Smooth muscle cell of the brain vasculature (primary cell): ENCODE measurements at places on chromosomes 4 and X.
A peak's percentile ranks its signal among the peaks of the same experiment; 100 is the strongest.

DNA sequence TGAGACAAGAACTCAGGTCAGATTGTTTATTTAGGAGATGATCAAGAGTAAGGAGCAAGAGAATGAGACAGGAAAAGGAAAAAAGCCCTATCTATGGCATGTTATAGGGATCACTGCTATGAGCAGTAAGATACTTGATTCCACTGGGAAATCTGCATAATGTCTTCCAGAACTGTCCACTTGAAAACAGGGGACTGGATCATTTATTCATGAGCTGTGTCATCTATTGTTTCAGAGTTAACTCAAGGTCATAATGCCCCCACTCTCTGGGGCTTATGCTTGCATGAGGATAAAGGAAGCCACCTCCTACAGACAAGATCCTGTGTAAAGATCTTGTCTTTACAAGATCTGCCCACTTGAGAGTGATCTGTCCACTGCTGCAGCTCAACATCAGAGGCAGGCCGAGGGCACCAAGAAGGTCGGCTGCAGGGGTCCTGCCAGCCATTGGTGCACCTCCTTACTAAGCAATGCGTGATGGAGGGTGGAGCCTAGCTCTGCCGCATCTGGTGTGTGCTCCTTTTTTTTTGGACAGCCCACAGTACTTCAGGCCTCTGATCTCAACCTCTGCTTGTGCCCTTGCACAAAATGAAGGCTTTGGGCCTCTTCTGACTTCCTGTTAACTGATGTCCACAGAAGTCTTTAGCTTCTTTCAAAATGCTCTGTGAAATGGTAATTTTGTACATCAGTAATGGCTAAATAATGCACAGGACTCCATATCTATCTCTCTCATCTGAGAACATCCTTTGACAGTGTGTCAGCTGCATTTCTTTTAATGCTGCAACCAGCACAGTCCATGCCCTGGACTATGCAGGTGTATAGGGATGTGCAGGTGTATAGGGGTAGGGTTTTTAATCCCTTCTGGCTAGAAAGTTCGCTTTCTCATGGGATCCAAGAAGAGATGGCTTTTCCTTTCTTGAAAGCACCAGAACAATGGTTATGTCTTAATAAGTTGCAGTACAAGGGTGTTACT, 95.9 kb upstream of the TRPC3 start:
- no peak for DNase-seq

DNA sequence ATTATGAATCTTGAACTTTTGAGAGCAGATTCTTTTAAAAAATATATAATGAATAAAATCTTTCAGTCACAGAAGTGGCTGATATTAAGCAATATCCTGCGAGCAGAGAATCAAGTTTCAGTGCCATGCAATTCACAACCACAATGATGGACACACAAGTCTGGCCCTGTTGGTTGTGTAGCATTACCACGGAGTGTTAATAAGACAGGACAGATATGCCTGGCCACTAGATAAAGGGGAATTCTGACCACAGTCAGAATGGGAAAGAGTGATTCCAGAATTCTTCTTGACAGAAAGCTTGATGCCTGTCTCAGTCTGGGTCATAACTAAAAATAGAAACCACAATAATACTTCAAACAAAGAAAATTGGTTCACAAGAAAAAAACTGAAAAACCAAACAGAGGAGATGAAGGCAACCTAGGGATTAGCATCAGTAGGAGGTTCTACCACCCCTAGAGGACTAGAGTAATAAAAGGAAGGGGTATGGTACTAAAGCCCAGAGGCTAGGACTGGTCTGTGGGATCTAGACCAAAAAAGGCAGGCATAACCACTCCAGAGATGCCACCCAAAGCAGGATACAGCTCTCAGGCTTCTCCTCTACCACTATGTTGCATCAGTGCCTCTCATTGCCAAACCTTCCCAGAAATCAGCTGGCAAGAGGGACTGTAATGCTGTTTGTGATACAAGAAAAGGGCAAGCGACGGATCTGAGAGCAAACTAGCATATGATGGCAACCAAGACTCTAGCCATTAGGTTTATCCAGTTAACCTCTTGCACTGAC, 59.0 kb downstream of the RNF150 start:
- DNase-seq, result no peak

GRCh38 chr4:140680686-140681085, 75.5 kb downstream of the TBC1D9 start:
- no peak for DNase-seq

GRCh38 chr4:94457692-94458106, 6.0 kb downstream of the PDLIM5 start:
- no peak for DNase-seq

DNA sequence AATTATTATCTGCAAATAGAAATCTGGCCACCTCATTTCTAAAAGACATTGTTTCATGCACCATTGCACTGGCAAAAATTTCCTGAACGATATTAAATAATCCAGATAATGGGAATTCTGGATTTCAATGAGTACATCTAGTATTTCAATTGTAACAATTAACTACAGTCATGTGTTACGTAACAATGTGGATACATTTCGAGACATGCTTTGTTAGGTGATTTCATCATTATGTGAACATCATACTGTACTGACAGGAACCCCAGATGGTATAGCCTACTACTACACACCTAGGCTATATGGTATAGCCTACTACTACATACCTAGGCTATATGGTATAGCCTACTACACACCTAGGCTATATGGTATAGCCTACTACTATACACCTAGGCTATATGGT, 14.8 kb downstream of the LAMTOR3 start:
- no peak for DNase-seq

DNA sequence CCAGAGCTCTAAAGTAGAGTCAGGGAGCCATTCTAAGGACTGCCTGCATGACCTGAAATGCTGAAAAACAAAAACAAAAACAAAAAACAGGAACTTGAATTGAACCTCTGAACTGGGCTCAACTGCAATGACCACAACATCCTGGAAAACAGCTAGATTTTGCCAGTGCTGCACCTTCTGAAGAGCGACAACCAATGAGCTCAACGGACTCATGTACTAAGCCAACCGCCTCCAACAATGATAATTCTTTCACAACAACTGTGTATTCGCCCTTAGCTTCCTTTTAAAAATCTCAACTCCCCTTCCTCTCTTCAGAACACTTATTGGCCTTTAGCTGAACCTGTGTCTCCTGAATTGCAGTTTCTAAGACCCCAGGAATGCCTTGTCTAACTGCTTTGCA, 69.8 kb downstream of the HAUS3 start:
- no peak for DNase-seq

GRCh38 chr4:166981847-166982246, 252.4 kb downstream of the SPOCK3 start:
- DNase-seq, result no peak

DNA sequence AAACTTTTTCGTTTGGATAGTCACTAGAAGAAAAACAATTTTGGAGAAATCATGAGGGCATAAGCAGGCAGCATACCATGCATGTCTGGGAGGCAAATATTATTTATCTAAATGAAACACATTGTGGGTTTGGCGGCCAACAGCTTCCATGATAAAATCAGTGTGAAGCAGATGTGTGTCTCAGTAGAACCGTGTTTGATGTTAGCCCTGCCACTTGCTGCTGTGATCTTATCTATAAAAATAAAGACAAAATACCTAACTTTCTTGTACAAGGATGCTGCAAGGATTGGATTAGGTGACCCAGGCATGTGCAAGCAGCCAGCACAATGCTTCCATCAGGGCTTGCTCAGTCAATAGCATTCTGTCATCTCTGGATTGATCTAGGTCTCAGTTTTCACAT, 341.4 kb downstream of the PACRGL start:
- no peak for DNase-seq

GRCh38 chr4:145217349-145217748, 37.0 kb upstream of the OTUD4 start:
- no peak for DNase-seq

DNA sequence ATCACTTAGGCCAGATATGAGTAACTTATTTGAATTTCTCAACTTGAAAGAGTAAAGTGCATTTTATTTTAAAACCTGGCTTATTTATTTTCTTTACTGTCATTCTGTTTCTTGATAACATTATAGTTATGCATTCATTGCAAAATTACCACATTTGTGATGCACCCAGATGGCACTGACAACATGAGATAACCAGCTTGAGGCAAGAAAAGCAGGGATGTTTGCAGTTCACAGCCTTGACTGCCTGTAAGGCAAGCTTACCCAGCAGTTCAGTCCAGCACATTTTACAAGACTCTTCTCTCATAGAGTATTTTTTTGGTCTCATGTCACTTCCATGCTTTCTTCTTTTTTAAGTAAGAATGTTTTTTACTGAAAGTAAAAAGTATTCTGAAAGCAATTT, 25.3 kb upstream of the EPGN start:
- DNase-seq, result no peak

DNA sequence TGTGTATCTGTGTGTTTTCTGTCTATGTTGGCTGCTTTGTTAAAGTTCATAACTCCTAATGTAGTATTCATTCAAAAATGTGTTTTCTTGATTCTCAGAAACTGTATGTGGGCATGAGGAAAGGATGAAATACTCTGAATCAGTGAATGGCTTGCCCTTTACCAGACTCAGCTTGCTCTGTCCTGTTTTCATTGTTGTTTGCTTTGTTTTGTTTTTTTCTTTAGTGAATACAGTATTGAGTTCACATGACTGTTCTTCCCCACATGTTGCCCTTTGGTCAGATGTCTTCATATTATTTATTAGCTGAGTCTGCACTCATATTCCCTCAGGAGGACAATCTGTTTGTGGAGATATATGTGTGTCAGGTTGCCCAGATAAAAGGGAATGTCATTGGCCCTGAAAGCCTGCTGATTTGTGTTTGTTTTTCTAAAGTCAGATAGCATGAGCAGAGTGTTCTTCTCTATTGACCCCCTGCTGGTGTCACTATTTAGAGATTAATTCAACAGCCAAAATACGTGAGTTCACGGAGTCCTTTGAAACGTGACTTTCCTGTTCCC, 1184.4 kb downstream of the RPA4 start:
- DNase-seq, result peak; percentile 13

DNA sequence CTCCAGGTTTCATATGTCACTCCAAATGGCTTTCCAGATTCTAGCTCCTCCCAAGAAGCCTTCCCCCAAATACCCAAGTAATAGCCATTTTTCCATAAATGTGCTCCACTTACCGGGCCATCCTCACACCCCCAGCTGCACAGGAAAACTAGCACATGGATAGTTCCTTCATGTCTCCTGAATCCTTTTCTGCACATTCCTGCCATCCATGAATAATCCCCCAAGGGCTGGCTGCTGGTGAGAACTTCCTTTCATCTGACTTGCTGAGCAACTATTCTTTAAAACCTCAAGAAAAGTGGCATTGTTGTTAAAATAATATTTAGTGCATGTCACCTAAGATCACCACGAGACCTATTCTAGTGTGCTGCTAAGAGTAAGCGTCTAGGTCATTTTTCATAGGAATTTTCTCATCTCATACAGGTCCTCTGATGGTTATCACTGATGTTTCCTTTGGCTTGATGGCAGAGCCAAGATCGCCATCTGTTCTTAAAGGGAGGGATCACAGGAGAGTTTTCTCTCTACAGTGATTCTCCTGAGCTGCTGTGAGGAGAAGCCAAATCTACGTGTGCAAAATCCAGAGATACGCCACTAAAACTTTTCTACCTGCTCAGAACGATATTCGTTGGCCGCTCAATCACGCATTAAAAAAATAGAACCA, 71.3 kb downstream of the MAP3K15 start:
- no peak for DNase-seq

- no peak for DNase-seq
Observed at GRCh38 chrX:37425370-37425769, 76.2 kb downstream of the PRRG1 start.

DNA sequence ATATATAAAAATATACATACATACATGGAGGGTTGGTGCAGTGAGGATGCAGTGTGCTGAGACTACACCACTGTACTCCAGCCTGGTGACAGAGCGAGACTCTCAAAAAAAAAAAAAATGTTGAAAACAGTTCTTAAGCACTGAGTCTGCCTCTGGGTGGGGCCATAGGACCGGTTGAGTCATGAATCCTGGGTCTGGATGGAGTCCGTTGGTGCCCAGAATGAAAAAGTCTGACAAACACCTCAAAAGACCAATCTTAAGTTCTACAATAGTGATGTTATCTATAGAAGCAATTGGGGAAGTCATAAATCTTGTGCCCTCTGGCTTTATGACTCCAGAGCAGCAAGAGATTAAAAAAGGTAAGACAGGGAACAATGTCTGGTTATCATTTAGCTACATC, 70.4 kb downstream of the FGFBP1 start:
- DNase-seq, result no peak

- DNase-seq, result no peak
Observed at GRCh38 chr4:27112587-27112986, 251.9 kb downstream of the STIM2 start.

GRCh38 chr4:143482840-143483239, 30.7 kb upstream of the SMARCA5 start:
- DNase-seq, result peak; percentile 31

DNA sequence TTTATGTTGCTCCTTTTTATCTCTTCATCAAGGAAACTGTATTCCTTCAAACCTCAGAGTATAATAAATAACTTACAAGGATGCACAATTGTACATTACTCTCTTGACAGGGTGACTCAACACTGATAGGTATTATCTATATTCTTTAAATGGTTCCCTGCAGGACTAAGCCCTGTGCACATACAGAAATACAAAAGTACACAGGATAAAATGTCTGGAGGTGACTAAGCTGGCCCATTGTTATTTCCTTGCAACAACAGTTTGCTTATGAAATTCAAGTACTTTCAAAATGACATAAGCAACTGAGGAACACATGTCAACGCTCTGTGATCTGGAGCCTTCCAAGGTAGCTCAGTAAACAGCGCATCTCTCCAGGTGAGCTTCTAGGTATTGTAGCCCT, 83.8 kb upstream of the RPL34 start:
- DNase-seq, result no peak

- no peak for DNase-seq
Observed at GRCh38 chr4:152831416-152831815, 51.7 kb downstream of the ARFIP1 start.

DNA sequence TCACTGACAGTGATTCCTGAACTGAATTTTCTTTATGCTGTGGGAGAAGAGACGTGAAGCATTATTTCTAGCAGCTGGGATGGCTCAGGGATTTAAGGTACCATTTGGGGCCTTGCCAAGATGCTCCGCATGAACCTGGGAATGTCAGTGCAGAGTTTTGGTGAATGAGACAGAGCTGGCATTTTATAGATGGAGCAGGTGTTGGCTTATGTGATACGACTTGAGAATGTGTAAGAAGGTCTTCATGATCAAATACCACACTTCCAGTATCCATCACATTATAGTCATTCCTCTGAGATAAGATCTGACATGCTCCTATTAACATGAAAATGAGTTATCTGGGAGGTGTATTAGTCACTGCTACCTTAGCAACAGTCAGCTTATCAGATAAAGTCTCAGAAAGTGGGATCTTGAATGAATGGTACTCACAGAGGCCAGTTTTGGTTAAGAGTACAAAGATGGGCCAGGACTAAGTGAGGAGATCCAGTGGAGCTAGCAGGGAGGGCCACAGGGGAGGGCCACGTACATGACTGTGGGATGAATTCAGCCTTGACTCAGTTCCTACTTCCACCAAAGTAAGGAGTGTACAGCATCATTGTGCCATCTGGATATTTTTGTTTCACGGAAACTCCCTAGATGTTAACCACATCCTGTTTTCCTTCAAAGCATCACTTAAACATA, 116.7 kb downstream of the SPCS3 start:
- no peak for DNase-seq

- peak; percentile 76 for DNase-seq
Observed at GRCh38 chrX:72620550-72621145, 48.0 kb upstream of the HDAC8 start.

GRCh38 chrX:40007131-40007755, 90.5 kb downstream of the BCOR start:
- no peak for DNase-seq
